ENCODE measurements at places on chromosomes 5 and 9.

DNA sequence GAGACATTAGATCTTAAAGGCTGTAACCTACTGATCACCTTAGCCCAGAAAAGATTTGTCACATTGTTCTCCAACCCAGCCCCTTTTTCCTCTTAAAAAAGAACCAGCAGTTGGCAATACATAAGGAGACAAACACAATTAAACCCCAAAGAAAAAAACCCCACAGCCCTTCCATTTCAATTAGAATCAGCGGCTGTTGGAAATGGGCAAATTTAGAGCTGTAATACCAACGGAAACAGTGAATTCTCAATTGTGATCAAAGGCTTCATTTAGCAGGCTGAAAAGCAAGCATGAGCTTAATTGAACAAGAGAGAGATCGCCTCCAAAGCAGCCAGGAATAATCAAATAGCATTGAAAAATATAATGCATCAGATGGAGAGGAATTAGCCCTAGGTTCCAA, 153.6 kb downstream of the FAM114A2 start:
- DNase-seq = no peak

DNA sequence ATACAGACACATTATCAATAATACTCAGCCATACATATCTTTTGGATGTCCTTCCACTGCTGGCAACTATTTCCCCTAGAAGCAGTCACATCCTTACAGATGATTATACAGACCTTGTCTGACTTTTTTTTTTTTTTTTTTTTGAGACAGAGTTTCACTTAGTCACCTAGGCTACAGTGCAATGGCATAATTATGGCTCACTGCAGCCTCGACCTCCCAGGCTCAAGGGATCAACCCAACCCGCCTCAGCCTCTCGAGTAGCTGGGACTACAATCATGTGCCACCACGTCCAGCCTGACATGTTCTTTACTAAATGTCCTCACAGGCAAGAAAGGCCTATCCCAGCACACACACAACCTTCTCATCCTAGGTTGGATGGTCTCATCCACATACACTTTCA, 24.0 kb downstream of the NR6A1 start:
- DNase-seq = no peak

DNA sequence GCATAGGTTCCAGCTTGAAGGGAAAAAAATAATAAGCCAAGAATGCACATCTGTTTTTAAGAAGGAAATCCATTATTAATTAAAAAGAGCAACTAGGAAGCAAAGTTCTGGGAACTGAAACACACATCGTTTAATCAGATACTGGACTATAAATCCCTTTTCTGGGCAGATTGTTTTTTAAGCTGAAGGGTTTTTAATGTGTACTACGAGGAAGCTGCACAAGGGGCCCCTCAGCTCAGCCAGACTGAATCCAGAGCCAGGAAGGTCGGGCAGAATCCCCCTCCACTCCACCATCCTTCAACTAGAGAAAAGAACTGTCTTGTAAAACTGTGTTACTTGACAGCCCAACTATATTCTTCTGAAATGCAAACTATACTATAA, 49.2 kb downstream of the ROR2 start:
- DNase-seq = no peak

DNA sequence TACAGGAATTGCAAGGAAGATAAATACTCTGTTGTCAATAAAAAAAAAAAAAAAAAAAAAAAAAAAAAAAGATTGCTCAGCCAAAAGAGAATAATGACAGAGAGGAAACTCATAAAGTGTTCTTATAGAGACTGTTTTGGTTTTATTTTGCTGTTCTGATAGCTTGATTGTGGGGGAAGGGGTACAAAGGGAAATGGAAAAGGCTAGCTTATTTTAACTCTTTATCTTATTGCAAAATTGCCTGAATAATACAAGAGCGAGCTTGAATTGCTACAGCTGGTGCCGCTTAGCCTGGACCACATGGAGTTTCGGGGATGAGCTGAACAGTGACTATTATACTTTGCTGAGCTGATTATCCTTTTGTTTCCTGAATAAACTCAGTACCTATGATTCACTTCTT, 31.0 kb upstream of the SHISAL2B start:
- DNase-seq = no peak

- no peak for DNase-seq
Observed at GRCh38 chr5:38468202-38468673, 88.2 kb downstream of the LIFR start.

- DNase-seq = no peak
Observed at GRCh38 chr9:21974722-21975409, 19.3 kb downstream of the CDKN2A start.

DNA sequence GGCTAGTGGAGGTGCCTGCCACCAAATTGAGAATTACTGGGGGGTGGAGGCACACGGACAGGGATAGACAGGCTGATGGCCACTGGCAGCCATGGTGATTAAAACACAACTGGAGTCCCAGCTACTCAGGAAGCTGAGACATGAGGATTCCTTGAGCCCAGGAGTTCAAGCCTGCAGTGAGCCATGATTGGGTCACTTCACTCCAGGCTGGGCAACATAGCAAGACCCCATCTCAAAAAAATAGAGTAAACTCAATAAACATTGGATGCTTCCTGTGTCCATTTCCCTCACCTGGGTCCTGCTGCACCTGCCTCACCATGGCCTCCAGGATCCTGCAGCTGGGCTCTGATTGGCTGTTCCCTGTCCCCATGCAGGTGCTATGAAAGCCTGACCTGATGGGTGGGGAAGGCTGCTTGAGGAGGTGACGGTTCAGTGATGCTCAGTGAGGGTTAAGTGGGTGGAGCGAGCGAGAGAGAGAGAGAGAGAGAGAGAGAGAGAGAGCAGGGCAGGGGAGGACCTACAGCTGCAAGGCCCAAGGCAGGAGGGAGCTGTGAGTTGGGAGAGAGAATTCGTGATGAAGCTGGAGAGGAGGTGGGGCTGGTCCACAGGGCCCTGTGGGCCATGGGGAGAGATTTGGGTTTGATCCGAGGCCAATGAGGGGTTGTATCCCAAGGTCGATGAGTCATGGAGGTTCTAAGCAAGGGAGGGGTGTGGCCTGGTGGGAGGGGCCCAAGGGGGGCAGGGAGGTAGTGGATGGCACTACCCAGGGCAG, 36.7 kb upstream of the FUBP3 start:
- DNase-seq = no peak

DNA sequence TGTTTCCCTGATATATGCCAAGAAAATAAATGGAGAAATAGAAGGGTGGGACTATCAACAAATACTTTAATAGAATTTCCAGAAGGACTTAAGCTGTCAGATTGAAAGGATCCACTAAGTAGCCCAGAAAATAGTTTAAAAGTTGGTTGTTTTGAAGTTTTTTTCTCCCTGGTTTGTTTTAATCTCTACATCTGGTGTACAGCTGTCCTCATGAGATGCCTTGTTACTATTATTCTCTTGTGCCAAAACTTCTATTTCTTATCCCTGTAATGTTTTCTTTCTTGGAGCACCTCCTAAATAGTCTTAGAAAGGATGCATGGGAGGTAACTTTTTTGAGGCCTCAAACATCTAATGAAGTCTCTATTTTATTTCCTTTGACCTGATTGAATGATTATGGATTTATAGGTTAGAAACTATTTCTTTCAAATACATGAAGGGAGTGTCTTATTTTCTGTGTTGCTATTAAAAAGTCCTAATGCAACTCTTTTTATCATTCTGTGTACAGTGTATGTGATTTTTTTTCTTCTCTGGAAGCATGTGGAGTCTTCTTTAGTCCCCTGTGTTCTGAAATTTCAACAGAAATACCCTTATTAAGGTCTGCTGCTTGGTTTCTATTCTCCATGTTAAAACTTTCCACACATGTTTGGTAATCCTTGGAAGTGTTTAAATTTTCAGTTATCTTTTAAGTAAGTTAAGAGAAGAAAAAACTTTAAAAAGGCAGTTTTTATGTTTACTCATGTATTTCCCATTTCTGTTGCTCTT, 140.0 kb upstream of the CDKN2B start:
- no peak for DNase-seq

DNA sequence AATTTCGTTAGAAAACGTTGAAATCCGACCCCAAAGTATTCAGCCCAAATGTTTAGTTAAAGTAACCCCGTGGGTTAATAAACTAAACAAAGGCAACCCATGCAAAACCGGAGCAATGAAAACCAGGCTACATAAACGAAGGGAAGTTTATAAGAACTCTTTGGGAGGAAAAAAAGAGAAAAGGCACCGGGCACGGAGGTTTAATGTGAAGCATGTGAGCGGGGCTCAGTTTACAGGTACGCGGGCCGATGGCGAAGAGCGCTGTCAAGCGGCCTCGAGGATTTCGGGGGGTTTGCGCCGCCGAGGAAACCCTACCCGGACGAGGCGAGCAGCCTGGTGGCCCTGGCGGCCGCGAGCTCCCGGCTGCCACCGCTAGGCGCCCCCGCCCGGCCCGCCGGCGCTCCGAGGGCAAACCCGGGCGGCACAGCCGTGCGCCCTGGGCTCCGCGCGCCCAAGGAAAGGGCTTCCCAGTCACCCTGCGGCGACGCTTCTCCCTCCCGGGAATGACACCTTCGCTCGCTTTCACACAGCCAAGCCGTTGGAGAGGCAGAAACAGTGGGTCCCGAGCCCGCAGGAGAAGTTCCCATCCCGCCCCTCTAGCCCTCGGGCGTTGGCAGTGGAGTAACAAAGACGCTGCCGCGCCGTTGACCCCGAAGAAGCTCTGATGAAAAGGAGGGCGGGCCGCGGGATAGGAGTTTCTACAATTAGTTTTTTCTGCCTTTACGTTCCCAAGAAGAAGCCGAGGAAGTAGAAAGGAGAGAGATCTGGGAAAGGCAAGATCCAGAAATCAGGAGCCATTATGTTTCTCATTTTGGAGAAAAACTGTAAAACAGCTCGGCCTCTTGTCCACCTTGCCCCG, 126.0 kb downstream of the TMEM174 start:
- peak; percentile 43 for DNase-seq

DNA sequence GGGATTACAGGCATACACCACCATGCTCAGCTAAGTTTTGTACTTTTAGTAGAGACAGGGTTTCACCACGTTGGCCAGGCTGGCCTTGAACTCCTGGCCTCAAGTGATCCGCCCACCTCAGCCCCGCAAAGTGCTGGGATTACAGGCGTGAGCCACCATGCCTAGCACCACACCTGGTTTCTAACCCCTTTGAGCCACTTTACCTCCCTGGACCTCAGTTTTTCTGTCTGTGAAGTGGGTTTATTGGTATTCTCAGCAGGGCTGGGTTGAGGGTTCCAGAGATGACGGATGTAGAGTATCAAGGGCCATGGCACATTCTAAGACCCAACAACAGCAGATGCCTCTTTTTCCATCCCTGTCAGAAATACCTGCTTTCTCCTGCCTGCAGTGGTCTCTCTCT, 38.6 kb downstream of the AMBP start:
- no peak for DNase-seq

DNA sequence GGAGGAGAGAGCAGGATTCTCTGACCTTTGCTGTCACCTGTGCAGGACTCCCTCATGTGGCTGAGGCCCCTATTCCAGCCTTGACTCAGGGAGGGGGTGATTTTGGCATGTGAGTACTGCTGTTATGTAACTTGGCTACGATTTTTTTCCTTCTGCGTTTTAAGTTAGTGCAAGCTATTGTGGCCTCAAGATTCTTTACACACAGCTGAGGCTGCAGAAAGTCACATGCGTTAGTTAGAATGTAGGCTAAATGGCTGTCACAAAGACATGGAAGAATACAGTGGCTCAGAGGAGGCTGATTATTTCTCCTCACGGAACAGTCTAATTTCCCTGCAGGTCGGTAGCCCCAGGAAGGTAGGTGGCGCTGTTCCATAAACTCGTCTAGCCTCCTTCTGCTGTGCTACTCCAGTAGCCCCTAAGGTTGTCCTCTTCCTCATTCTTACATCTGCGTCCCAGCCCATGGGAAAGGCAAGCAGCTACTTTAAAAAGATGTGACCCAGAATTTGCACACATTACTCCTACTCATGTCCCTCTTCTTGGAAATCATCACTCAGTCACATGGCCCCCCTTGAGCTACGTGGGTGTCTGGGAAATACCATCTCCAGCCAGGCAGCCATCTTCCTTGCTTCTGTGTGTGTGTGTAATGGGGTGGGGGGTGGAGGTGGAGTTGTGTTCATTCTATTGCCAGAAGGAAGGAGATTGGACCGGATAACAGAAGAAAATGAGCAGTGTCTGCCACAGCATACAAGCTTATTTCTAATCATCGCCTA, 486.6 kb downstream of the CCDC171 start:
- no peak for DNase-seq

DNA sequence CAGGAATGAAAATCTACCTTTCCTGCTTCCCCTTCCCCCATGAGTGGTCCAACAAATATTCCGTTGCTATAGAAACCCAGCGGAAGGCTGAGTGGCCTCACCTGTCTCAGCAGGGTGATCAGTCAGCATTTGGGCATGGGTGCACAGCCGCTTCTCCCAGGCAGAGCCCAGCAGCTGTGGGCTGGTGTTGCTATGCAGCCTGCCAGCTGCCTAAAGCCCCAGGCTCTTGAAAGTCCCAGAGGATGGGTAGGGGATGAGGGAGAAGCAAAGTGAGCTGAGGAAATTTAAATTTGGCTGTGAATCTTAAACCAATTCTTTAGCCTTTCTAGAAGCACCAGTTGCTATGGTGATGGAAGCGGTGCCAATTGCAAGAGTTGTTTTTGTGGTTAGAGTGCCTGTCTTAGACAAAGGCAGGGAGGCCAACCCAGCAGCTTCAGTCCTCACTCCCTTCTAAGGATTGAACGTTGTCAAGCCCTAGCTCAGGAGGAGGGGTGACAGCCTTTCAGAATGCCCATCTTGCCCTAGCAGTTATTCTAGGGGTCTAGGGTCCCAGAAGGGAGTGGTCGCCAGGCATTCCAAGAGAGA, 151.5 kb upstream of the PITX1 start:
- no peak for DNase-seq

GRCh38 chr5:78627175-78627574, 21.4 kb downstream of the LHFPL2 start:
- no peak for DNase-seq

DNA sequence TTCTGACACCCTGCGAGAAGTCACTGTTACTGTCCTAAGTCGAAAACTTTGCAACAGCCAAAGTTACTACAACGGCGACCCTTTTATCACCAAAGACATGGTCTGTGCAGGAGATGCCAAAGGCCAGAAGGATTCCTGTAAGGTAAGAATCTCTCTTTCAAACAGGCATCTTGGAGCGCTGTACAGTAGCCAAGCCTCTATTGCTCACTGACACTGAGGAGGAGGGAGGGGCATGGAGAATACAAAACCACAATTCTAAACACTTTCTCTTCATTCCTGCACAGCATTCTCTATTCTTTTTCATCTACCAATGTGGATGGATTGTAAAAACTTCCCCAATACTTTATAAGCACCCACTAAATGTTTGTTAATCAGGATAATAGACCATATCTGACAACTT, 7.4 kb downstream of the GZMK start:
- DNase-seq = no peak

- DNase-seq = no peak
Observed at GRCh38 chr5:150848271-150848670, 1.9 kb downstream of the IRGM start.

GRCh38 chr5:125196481-125197111, 450.2 kb upstream of the ZNF608 start:
- no peak for DNase-seq

- no peak for DNase-seq
Observed at GRCh38 chr5:176736931-176737745, 73.2 kb upstream of the UNC5A start.

DNA sequence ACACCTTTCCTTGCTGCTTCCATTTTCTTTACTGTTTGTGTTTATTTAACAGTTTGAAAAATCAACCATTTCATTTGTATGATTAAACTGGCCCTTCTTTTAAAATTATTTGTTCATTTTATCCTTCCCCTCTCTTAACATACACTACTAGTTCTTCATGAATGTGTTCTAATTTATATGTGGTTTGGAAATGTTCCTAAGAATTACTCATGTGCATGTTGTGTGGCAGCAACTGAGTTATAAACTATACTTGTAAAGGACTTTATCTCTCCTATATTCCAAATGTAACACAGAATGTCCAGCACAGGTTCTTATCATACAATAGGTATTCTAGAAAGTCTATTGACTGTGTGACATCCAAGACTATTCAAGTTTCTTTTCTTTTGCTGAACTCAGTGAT, 358.2 kb upstream of the MEF2C start:
- DNase-seq = no peak
